Brain microvascular endothelial cell (primary cell): ENCODE measurements at places on chromosomes 7 and 10.

GRCh38 chr10:127392351-127393235, 156.5 kb upstream of the NPS start:
- DNase-seq = no peak

DNA sequence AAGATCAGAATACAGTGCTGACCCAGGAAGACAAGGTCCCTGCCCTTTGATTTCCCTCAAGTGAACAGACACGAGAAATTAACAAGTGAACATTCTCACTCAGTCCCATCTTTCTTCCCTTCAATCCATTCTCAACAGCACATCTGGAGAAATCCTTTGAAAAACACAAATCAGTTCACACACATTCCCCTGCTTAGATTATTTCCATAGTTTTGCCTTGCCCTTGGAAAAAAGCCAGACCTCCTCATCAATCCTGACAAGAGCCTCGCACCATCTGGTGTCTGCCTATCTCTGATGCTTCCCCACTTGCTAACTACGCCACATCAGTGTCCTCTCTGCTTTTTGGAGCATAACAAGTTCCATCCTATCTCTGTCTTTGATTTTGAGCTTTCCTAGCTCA, 94.4 kb upstream of the KIAA1217 start:
- no peak for DNase-seq

GRCh38 chr10:63128443-63128842, 4.7 kb upstream of the NRBF2 start:
- no peak for DNase-seq

- no peak for DNase-seq
These were observed 16.1 kb downstream of the PAPOLB start for GRCh38 chr7:4845740-4846142.
